ENCODE measurements at places on chromosomes 2 and 18.

GRCh38 chr2:166117491-166117890 is 10.3 kb downstream of the SCN1A start:
- DNase-seq = no peak

DNA sequence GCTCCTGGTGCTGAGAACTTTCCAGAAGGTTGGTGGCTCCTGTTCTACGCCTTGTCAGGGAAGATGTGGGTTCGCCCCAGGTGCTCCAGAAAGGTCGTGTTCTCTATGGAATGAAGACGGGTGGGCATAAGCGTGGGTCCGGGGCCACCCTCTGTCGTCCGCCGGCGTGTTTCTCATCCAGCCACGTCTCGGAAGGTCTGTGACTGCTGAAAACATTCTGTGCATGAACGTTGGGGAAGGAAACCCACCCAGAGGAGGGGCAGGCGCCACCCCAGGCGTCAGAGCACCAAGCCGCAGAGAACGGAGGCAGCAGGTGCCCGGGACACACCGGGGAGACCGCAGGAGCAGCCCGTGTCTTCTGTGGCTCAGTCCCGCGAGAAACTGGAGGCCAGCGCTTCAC is 118.2 kb downstream of the RTP5 start:
- no peak for DNase-seq

- no peak for DNase-seq
Measured at GRCh38 chr2:19542796-19543662, 184.6 kb upstream of the OSR1 start.

- peak; percentile 14 for DNase-seq
Measured at GRCh38 chr2:217431577-217432269, 571.1 kb downstream of the TNS1 start.

- no peak for DNase-seq
Measured at GRCh38 chr2:134705861-134706586, 12.8 kb downstream of the TMEM163 start.

Measured in hematopoietic multipotent progenitor cell treated with erythropoietin and hydrocortisone succinate and interleukin-3 and kit ligand, for 4 days (in vitro differentiated cells).